ENCODE measurements at places on chromosomes 6 and 20.

GRCh38 chr6:125041740-125042459 lies 79.7 kb downstream of the RNF217 start:
- peak; percentile 70 for DNase-seq

GRCh38 chr20:33840759-33841435 lies 29.7 kb downstream of the CHMP4B start:
- no peak for DNase-seq

GRCh38 chr6:96522465-96523009 lies 931 bp downstream of the UFL1 start:
- DNase-seq: peak; percentile 6

DNA sequence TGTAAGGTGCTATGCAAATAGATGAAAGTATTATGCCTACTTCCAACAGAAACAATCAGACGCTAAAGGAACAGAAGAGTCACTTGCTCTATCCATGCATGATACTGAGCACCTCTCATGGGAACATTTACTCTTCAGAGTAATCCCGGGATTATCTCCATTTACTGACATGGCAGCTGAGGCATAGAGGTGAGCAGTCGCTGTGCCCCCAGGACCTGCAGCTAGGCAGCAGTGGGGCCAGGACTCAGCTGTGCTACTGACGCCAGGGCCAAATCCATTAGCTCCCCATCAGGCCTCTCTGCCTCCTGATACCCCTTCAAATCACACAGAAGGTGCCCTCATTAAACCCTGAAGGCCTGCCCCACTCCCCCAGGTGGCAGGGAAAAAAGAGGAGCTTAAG lies 51.9 kb downstream of the TRAM2 start:
- no peak for DNase-seq
